Stimulated activated CD4-positive, alpha-beta T cell treated with anti-CD3 and anti-CD28 coated beads, TNF-alpha, amount 100 ng/mL, for 1 hour (primary cell): ENCODE measurements at places on chromosomes 16 and 17.

DNA sequence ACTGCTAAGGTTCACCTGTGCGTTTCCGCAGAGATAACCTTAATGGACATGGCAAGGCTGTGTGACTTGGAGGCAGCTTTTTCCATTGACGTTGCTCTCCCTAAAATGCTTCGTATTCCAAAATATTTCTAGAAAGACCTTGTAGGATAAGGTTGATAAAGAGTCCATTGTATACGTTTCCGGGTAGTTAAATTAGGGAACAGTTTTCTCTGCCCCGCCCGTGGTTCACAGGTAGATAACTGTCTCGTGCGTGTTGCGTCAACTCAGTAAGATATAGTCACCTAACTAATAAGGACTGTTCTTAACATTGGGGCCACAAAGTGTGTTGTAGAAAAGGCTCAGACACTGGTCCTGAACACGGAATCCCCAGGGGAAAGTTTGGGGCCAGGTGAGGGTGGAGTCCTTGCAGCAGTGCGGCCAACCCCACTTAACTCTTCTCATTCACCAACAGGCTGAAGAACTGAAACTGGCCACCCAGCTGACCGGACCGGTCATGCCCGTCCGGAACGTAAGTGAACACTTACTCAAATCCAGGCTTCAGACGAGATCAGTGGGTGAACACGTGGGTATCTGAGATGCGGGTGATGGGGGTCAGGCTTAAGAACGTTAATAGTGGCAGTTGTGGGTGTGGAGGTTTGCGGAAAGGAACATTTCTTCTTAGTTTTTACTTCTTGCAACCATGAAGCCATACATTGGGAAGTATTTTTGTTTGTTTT lies 1.6 kb downstream of the RPL13 start:
- DNase-seq: no peak

DNA sequence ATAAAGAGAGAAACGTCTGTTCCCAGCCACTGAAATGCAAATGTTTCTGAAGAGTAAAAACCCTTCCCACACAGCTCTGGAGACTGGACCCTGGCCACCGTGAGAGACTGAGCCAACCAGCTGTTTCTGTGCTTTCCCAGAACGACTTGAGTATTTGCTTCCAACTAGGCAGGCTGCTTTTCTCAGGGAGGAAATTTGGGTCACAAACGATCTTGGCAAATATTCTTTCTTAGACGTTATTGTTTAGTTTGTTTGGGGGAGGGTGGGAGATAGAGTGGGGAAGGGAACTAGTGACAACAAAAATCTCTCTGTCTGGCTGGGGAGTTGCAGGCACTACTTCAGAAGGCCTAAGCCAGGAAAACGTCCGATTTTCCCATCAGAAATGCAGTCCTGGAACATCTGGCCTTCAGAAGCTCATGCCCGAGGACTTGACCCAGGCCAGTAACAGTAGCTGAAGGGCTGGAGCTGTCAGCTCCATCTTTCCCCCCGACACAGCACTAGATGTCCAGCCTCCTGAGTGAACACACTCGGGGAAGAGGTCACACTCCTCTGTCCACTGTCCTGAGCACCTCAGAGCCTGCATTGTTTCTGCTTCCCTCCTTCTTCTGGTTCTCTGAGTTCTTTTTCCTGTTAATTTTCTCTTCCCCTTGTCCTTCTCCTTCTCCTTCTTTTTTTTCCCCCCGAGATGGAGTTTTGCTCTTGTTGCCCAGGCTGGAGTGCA lies 4.0 kb downstream of the CCDC92B start:
- no peak for DNase-seq

DNA sequence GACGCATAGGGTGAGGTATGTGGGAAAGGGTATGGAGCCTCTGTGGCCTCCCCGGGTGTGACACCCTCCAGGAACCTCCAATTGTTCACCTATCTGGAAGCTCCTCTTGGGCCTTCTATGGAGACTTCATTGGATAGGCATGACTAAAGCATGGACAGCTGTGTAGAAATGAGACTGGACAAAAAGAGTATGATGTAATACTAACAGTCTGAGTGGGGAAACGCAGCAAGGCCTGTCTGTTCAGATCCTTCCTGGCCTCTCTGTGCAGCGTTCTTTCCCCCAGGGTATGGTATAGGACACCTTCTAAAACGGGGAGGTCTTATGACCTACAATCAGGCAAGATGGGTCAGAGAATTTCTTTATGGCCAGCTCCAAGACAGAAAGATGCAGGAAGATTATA lies 30.7 kb upstream of the CCNF start:
- no peak for DNase-seq

DNA sequence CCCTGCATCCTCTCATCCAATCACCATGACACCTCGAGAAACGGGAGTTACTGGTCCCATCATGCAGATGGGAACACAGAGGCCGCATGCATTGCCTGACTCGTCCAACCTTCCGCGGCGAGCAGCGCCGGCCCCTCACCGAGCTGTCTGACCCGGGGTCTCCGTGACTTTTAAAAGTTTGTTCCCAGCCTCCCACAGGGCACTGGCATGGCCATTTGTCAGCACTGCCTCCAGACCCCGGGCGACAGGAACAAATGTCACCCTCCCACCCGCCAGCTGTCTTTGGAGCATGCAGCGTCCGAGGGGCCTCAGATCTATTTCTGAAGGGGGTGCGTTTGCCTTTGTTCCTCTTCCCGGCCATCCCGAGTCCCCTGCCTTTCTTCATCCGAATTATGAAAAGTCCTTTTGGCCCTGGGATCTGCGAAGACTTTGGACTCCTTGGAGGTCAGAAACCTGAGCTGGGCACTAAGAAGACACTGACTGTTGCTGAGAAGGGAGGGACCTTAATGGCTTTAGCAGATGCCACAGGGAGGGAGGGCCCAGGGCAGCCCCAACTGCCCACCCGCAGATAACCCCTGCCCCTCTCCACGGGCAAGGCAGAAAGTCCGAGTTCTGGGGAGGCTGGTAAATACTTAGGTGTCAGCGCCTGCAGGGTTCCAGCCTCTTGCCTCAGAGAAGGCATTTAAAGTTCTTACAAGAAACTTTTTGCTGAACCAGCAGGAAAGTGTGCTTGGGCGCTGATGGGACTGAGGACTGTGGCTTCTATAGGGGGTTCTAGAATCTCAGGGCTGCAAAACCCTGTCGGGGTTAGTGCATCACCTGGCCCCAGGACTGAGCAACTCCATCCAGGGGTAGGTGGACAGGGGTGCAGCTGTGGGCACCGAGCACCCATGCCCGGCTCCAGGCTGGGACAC lies 348.1 kb downstream of the FOXL1 start:
- no peak for DNase-seq

- DNase-seq: no peak
These were observed 2.0 kb downstream of the P2RX1 start for GRCh38 chr17:3914312-3914670.

- DNase-seq: peak; percentile 1
These were observed 141.1 kb downstream of the RGS9 start for GRCh38 chr17:65278050-65278819.

- DNase-seq: no peak
These were observed 13.6 kb upstream of the CLEC18A start for GRCh38 chr16:69937465-69937951.

DNA sequence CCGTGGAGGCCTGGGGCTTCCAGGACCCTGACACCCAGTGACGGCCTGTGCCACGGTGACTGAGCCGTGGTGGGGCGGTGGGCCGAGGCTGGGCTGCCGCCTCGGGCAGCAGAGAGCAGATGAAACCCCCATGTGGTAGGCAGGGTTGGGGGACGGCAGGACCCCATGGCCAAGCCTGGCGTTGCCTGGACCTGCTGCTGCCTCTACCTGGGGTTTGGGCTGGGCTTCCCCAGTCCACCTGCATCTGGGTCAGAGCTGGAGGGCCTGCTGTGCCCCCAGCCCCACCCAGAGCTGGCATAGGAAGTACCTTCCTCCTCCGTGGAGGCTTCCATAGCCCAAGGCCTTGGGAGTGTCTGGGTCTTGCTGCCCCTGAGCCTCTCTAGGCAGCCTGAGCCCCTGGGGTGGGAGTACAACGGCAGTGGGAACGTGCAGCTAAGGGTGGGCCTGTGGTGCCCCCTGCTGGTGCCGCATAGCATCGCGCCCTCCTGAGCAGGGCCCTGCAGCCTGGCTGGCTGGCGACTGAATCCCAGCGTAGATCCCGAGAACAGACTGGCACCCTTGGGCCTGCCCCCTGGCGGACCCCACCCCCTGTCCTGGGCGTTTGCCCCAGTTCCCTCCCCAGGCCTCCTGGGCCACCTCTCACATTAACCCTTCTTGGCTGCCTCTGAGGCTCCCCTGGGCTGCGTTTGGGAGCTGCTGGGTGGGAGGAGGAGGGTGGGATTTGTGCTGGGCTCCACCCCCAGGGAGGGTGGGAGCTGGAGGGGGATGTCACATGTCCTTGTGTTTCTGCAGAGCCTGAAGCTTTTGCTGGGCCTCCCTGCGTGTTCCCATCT lies 12.6 kb upstream of the ATP6V0C start:
- DNase-seq: peak; percentile 67

DNA sequence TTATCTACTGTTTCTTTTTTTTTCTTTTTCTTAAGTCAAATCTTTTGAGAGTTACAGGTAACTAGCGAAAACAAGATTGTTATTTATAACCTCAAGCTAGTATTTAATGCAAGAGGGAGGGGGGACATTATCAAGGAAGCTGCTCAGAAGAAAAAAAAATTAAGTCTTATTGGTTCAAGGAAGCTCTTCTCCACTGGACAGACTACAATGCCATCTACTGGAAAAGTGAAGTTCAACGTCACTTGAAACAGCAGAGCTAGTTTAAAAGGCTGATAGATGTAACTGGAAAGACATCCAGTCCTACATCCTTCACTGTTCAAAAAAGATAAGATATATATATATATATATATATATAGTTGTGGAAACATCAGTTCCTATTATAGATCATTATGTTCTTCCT lies 418.0 kb upstream of the PSMD7 start:
- DNase-seq: no peak

DNA sequence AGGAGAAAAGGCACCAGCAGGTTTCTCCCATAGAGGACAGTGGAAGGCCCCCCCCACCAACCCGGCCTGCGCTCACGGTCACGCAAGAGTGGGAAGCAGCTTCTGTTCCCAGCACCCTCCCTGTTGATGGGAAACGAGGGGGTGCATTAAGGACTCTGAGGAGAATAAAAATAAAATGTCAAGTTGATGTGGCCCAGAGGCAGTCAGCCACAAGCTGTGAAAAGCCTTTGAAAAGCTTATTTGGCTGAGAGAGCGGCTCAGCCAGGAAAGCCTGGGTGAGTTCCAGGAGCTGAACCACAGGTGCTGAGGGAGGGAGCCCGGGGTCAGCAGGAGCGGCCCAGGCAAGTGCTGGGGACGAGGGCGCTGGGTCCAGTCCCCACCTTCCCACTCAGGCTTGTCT lies 26.9 kb upstream of the SPATA32 start:
- no peak for DNase-seq

DNA sequence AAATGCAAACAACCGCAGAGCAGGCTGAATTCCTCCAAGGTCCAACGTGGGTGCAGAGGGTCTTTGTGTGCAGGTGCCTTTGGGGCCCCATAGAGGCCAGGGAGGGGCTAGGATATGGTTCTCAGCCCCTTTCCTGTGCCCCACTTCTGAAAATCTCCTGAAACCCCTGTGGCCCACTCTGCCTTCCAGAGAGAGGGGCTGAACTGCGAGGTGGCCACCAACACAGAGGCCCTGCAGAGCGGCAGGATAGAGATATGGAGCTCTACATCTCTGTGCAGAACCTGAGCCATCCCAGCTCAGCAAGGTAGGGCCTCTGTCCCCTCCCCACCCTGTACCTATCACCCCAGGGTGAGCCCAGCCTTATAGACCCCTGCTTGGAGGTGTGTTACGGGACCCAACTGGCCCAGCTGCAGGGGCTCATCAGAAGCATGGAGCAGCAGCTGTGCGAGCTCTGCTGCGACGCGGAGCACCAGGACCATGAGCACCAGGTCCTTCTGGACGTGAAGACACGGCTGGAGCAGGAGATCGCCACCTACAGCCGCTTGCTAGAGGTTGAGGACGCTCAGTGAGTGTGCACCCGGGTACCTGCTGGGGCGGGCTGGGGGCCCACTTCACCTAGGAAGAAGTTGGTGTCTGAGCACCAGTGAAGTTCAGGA lies 5.5 kb downstream of the USP6 start:
- no peak for DNase-seq

DNA sequence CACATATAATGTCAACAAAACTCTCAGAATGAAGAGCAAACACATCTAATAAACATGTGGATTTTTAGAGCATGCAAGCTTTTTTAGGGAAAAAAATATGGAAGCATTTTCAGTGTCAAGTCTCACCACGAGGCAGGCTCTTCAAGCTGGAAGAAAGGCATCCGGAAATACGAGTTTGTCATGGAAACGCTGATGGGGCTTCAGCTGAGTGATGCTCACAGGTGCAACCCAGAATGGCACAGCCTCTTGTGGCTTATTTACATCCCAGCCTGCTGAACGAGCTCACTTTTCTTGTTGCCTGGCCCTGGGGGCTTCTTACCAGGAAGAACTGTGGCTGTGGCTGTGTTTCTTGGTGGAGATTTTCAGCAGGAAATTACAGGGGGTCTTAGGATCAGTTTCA lies 24.1 kb upstream of the DYNLL2 start:
- DNase-seq: no peak

- no peak for DNase-seq
These were observed 6.3 kb downstream of the SLFN12L start for GRCh38 chr17:35531160-35531559.

GRCh38 chr17:81160306-81160705 lies 5.0 kb upstream of the PVALEF start:
- DNase-seq: no peak

GRCh38 chr16:4402439-4403132 lies 13.8 kb downstream of the CORO7 start:
- peak; percentile 68 for DNase-seq

DNA sequence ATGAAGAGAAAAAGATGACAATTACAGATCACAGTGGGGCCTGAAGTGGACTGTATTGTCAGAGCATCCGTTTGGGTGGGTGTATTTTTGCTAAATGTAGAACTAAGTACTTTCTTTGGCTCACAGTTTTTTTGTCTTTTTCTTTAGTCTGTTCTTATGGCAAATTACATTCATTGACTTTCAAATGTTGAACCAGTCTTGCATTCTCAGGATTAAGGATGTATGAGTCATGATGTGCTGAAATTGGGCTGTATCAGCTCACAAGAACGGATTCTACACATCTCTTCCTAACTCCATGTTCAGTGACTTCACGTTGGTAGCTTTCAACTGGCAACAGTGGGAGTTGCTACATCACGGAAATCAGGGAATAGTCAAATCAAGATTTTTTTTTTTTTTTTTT lies 66.5 kb downstream of the TEX2 start:
- no peak for DNase-seq

DNA sequence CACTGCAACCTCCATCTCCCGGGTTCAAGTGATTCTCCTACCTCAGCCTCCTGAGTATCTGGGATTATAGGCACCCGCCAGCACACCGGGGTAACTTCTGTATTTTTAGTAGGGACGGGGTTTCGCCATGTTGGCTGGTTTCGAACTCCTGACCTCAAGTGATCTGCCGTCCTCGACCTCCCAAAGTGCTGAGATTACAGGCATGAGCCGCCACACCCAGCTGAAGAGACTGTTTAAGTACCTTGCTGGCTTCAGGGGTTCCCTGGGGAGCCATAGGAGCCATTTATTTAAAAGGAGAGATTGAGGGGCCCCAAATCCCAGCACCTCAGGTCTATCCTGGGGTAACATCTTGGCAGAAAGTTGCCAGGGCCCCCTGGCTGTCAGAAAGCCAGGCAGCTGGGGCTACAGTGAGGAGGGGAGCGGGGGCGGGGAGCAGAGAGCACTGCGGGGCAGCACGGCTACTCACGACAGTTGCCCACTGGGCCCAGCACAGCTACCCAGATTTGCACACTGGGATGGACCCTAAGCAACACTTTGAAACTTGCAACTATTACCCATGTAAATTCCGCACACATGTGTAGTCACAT lies 1.6 kb downstream of the SNAI3 start:
- DNase-seq: no peak

GRCh38 chr16:19844945-19845641 lies 39.6 kb downstream of the GPRC5B start:
- no peak for DNase-seq

- no peak for DNase-seq
These were observed 12.1 kb upstream of the RIPOR1 start for GRCh38 chr16:67516296-67517154.
